Suppressor macrophage treated with lipopolysaccharide for 4 hours (primary cell): ENCODE measurements at places on chromosomes 12 and 14.

DNA sequence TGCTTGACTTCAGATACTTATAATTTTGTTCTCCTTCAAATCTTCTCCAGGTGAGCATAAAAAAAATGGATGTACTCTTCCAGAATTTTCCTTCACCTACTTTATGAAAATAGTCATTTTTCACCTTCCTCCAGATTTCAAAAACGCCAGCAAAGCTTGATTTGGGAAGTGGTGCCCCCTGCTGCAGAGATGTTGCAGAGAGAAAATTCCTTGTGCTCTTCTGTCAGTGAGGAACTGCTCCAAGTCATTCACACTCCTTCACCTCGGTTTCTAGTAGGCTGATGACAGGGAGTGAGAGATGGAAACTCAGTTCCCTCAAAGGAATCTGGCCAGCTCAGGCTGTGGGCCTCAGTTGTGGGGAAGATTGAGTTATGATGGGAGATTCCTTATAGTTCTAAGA, 24.2 kb upstream of the RNASE3 start:
- DNase-seq: peak; percentile 41

DNA sequence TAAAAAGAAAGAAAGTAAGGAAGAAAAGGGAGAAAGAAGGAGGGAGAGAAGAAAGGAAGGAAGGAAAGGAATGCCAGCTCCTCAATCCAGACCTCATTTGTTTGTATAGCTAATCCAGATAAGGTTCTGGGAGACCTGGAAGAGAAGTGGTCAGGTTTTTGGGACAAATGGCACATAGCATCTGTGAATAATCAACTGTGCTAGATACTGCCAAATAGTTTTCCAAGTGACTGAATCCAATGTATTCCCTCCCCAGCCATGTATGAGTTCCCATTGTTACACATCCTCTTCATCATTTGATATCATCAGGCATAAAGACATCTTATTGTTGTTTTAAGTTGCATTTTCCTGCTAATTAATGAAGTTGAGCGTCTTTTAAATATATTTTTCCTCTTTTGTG, 18.6 kb upstream of the PTGR2 start:
- no peak for DNase-seq

- DNase-seq: no peak
Measured at GRCh38 chr12:62977418-62977817, 42.5 kb upstream of the PPM1H start.

DNA sequence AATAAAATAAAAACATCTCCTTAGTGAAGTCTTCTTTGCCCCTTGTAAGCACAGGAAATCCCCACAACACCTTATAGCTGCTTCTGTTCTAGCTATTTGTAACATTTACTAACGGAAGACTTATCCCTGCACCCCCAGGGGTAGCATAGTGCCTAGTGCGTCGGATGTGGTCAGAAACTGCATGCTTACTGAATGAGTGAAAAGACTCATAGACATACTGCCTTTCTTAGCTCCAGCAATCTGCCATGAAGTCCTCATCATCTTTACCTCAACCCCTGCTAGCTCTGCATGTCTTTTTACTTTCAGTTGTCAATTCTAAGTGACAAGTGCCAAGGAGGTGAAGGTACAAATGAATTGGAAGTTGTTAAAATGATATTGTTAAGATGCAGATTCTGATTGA, 12.9 kb downstream of the RIOX1 start:
- no peak for DNase-seq

- DNase-seq: no peak
Measured at GRCh38 chr12:70393787-70394499, 27.9 kb downstream of the KCNMB4 start.

- no peak for DNase-seq
Measured at GRCh38 chr12:116719731-116720528, 17.9 kb downstream of the SPRING1 start.

- peak; percentile 82 for DNase-seq
Measured at GRCh38 chr12:64611341-64612284, 1.3 kb downstream of the RASSF3 start.

- DNase-seq: no peak
Measured at GRCh38 chr12:27486961-27487360, 37.0 kb upstream of the PPFIBP1 start.

DNA sequence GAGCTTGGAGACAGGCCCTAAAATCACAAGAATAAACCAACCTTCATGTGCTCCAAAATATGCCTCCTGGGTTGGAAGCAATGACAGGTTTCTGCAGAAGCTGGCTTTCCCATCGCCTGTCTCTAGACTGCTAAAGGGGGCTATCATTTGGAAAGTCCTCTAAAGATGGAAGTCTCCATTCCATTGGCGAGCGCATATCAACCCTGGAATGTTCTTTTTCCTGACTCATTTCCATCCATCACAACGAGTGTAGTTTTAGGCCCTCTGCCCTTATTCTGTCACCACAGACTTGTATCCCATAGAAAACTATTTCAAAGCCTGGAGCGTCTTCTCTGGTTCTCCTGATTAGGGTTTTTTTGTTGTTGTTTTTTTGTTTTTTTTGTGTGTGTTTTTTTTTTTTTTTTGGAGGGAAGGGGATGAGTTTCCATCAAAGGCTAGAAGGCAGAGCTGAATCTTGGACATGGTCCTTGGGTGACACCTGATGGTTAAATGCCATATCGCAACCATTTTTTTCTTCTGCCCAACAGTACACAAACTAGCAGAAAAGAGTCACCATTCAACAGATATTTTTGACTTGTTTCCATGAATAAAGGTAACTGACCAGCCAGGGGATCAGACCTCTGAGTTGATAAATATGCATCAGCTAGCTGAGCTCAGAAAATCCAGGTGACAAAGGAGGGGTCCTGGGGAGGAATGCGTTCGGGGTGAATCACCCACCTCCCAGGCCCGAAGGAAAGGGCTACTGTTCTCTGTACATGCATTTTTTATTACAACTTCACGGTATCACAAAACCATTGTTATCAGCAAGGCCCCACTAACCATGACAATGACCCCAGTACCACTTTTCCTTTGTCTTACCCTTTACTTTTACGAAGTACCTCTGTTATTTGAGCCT, 40.5 kb downstream of the KCNA5 start:
- DNase-seq: peak; percentile 64

DNA sequence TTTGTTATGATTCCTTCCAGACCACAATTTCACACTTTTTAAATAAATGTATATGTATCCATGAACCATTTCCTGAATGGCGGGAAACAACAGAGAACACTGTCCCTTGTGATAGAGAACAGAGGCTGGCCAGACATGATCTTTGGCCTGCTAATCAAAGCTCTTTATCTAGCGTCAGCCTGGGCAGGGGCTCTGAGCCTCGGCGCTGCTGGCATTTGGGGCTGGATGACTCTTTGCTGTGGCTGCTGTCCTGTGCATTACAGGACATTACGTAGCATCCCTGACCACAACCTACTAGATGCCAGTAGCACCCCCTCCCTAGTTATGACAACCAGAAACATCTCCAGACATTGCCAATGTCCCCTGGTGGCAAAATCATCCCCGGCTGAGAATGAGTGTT, 77.7 kb downstream of the DNAH10 start:
- DNase-seq: no peak

DNA sequence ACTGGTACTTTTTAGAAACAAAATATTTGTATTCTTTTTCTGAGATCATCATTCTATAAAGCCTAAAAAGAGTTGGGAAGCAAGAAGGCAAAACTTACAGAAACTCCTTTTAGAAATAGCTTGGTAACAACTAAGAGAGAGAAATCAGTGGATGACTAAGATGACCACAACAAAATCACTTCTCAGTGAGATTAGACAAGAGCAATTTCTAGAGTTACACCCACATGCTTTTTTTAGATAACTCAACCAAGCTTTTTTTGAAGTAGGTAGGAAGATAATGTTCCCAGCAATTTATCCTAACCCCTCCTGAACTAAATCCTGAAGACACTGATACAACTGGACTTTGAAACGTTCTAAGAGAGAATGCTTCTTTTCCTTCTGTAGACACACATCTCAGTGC, 576.4 kb downstream of the SLC6A15 start:
- DNase-seq: no peak

- no peak for DNase-seq
Measured at GRCh38 chr14:55762595-55763232, 182.7 kb downstream of the KTN1 start.

- DNase-seq: peak; percentile 79
Measured at GRCh38 chr12:24948757-24949722, at the start of gene BCAT1. BCAT1 (minus strand) TSS chr12:24949101; CDS start chr12:24948932, 169 bp downstream.

- DNase-seq: no peak
Measured at GRCh38 chr12:104083769-104084475, 19.6 kb downstream of the HCFC2 start.

- no peak for DNase-seq
Measured at GRCh38 chr12:38983117-38983571, 77.8 kb upstream of the CPNE8 start.

DNA sequence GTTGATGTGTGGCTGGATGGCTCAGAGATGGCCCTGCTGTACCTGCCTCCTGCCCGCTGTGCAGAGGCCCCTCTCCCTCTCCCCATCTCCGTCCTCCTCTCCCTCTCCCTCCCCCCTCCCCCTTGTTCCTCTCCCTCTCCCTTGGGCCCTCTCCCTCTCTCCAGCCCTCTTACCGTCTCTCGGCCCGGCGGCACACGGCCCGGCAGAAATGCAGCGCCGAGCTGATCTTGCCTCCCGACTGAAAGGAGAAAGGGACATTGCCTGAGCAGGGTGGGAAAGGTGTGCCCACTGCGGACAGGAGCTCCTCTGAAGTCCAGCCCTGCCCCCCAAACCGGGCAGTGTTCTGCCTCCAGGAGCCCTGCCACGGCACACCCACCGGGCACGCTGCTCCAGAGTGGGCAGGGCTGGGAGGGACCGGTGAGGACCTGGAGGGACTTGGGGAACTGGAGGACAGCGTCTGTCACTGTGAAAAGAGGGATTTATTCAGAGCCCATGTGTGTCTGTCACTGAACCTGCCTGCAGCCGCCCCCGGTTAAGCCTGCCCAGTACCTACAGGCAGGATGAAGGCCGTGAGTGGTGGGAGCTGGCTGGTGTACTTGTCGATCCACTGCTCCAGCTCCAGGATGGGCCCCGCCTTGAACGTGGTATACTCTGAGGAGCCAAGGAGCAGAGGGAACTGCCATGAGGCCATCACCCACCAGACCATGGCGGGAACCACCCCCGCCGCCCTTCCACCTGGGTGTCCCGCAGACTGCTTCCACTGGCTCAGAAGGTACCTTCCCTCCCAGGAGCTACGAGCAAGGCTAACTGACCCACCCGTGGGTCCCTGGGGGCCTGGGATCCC, 12.2 kb downstream of the MMAB start:
- no peak for DNase-seq

GRCh38 chr12:111126331-111126730, 206.0 kb upstream of the MYL2 start:
- peak; percentile 84 for DNase-seq

GRCh38 chr12:111194703-111195051, 174.2 kb downstream of the PHETA1 start:
- DNase-seq: no peak

DNA sequence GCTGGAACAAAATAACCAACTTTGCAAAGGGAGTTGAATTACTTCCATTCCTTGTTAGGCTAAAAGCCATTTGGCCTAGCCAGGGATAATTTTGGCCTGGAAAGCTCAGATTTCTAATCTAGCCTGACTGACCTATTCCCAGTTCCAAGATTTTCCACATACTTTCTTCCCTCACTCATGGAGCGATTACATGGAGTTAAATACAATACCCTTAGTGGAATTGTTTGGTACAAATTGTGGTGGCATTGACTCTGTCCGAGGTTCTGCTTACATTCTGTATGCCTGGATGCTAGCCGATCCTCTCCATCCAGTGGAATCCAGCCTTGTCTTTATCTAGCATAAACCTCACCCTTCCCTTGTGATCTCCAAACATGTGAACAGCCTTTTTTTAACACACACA, 965.1 kb downstream of the DIO2 start:
- DNase-seq: no peak

- DNase-seq: no peak
Measured at GRCh38 chr12:3523058-3523457, 32.1 kb downstream of the PRMT8 start.

DNA sequence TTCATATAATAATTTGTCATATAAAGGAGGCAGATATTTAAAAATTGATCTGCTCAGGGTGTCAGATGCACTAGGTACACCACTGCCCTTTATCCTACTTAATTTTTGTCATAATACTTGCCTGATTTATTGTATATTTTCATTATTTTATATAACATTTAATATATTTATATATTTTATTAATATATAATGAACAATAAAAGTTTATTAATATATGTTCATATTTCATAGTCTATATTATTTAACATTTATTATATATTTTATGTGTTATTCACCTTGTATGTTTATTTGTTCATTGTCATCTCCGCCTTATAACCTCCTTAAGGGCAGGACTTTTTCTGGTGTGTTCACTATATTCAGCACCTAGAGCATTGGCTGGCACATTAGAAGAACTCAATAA, 232.4 kb upstream of the AMIGO2 start:
- DNase-seq: no peak

DNA sequence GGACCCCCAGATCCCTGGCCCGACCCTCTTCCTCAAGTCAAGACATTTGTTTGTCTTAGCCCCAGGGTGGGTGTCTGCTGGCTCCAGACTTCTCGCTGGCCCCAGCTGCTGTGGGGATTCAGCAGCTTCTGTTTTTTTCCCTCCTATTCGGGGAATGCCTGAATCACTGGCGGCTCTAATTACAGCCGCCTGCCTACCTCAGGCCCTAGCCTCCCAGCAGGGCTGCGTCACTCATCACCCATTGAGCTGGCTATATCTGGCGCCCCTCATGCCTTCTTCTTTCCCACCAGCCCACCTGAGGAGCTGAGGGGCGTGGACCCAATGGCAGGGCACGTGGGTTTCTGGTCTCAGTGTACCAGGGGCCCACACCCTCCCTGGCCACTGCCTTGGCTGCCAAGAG, 10.1 kb downstream of the KRT80 start:
- no peak for DNase-seq

DNA sequence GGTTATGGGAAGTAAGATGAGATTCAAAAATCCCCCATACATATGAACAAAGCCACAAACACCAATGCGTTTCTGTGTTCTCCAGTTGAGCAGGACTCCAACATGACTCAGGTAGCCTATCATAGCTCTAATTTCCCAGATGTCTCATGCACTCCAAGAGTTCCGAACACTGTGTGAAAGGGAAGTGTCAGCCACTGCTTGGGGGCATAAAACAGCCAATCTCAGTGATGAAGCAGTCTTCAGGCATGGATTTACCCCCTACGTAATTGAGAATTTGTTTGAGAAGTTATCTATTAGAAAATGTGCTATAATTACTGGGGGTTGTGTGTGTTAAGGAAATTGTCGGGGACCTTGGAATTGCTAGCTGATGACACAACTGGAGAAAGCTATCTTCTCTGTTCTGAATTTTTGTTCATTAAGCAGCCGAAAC, 153.9 kb upstream of the AVPR1A start:
- DNase-seq: no peak

- DNase-seq: no peak
Measured at GRCh38 chr12:100031836-100032235, 47.1 kb upstream of the ANKS1B start.
